ENCODE measurements at places on chromosomes 7 and 10. TPM values are rescaled to one million over a fixed set of nuclear protein-coding genes. Genes with fewer than 3 reads are reported as not detected.
A peak's percentile ranks its signal among the peaks of the same experiment; 100 is the strongest.

GRCh38 chr7:142654398-142654797, 94.9 kb upstream of the PRSS1 start:
- no peak for ATAC-seq
- H3K27ac ChIP-seq: no peak overlapping the region
- no peaks in the 10 kb centered on the region for H3K36me3 ChIP-seq
- no peaks in the 10 kb centered on the region for H3K4me1 ChIP-seq
- H3K27me3 ChIP-seq: no peaks in the 10 kb centered on the region

DNA sequence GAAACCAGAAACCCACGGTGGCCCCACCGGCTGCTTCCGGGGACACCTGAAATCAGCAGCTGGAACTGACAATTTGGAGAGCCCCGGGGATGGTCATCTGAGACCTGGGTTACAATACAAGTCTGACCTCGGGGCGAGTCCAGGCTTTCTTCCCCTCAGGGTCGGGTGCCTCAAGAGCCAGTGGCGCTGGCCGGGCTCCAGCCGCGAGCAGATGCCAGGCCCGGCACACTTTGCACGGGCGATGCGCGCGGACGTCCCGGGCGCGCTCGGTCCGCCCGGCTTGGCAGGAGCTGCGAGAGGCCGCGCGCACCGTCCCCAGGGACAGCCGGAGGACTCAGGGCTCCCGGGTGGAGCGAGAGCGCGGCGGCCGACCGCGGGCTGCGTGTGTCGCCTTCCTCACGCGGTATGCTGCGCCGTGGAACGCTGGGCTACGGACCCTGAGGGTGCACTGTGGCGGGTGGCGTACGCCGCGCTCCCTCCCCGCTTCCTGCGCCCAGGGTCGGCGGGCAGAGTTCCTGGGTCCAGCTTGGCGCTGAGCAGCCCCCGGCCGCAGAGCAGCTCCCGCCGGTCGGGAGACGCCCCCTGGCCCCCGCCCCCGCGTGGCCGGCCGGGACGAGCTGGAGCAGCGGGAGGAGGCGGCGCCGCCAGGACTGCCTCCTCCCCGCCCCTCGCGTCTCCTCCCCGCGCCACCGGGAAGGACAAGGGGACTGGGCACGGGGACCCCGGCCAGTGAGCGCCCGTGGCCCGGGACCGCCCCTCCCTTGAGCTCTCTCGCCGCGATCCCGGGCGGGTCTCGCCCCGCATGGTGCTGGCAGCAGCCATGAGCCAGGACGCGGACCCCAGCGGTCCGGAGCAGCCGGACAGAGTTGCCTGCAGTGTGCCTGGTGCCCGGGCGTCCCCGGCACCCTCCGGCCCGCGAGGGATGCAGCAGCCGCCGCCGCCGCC, at the start of gene RBM20:
Gene RBM20, plus strand, starts transcription at position 684 of the 945 bp plus-strand sequence. Its CDS starts 119 bp downstream, at position 803.
- peaks cover 18% of the 10 kb centered on the region for H3K4me1 ChIP-seq
- peak within 1 kb of the TSS; percentile 73 for H3K4me3 ChIP-seq
- peaks cover 45% of the 10 kb centered on the region for H3K27me3 ChIP-seq
- peak; percentile 59 for ATAC-seq

Gene KLF14
- not detected for total RNA-seq

Gene PIP
- not detected for total RNA-seq

Gene LGI1
- total RNA-seq: not detected

GRCh38 chr7:17037356-17037755, 155.6 kb upstream of the AGR3 start:
- peak; percentile 18 for ATAC-seq
- H3K36me3 ChIP-seq: no peaks in the 10 kb centered on the region
- H3K4me1 ChIP-seq: peaks cover 10% of the 10 kb centered on the region
- H3K27ac ChIP-seq: no peak overlapping the region

Gene PDK4
- total RNA-seq: not detected

- no peaks in the 10 kb centered on the region for H3K4me1 ChIP-seq
- H3K27me3 ChIP-seq: peaks cover 17% of the 10 kb centered on the region
- no peaks in the 10 kb centered on the region for H3K36me3 ChIP-seq
These were observed 152.1 kb downstream of the SNX10 start for GRCh38 chr7:26443751-26444150.

DNA sequence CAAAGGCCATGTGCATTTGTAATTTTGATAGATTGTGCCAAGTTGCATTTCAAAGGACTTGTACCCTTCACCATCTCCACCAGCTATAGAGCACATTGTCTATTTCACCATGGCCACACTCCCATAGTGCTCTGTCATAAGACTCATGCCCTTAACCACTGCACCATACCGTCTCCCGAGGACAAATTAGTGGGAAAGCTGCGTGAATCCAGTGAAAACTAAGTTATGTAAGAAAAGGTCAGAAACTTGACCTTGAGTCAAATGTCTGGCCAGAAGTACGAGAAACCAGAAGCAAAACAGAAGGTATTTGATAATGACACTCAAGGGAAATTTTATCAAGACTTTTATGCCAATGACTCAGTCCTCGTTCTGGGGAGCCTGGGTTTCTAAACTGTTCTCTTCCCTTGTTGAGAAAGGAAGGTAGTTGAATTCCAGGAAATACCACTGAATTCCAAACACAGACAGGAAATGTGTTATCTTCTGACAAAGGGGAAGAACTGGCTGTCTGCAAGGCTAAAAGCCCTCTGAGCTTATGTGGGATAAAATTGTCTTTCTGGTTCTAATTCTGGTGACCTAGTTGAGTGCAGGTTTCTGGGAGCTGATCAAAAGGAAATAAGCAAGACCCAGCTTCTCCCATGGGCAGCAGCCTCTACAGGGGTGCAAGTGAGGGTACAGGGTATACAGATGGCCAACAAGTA, 49.7 kb downstream of the CDK1 start:
- no peak overlapping the region for H3K27ac ChIP-seq
- ATAC-seq: peak; percentile 43
- peaks cover 5% of the 10 kb centered on the region for H3K4me1 ChIP-seq
- H3K36me3 ChIP-seq: no peaks in the 10 kb centered on the region
